ENCODE measurements at places on chromosomes 3 and 15.

- no peak for DNase-seq
These were observed 107.1 kb downstream of the SRGAP3 start for GRCh38 chr3:9142362-9142761.

GRCh38 chr3:71879089-71879488, 94.1 kb upstream of the PROK2 start:
- DNase-seq: no peak

GRCh38 chr3:37944391-37944842, 46.2 kb upstream of the VILL start:
- DNase-seq: no peak

- DNase-seq: no peak
These were observed 118.5 kb downstream of the TLE3 start for GRCh38 chr15:69979262-69979661.

GRCh38 chr3:45968706-45969105, 25.4 kb downstream of the CXCR6 start:
- no peak for DNase-seq

- DNase-seq: no peak
These were observed 6.9 kb downstream of the PLCH1 start for GRCh38 chr3:155737844-155738460.

- no peak for DNase-seq
These were observed 4.3 kb downstream of the ONECUT1 start for GRCh38 chr15:52785672-52786406.

DNA sequence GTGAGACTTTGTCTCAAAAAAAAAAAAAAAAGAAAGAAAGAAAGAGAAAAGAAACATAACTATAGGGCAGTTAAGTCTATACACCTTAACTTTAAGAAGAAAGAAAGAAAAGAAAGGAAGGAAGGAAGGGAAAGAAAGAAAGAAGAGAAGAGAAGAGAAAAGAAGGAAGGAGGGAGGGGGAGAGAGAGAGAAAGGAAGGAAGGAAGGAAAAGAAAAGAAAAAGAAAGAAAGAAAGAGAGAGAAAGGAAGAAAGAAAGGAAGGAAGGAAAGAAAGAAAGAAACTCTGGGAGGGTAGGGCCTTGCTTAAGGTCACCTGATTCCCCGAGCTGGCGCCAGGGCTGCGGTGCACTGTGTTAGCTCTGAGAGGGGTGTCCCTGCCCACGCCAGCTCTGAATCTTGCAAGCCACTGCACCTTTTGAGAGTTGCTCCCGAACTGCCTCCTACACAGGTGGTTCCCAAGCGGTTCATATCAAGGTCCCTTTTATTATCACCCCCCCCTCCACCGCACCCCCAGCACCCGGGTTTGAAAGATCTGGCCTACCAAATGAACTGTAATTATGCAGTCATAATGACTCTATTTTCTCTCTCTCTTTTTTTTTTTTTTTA, 39.2 kb upstream of the VPS8 start:
- no peak for DNase-seq

DNA sequence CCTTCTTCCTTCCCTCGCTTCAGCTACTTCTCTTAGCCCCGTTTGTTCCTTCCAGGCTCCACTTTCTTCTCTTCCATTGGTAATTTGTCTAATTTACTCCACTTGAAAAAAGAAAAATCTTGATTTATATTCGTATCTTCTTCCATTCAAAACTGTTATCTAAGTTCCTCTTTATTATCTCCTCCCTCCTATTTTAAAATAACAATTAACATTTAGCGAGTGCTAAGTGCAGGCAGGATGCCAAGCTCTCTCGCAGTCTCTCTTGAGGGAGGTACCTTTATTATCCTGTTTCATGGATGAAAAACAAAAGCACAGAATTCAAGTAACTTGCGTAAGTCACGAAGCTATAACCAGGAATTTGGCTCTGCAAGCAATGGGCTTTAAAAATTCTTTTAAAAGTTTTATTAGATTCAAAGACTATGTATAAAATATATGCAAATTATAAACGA, 418.9 kb upstream of the NAALADL2 start:
- DNase-seq: no peak

DNA sequence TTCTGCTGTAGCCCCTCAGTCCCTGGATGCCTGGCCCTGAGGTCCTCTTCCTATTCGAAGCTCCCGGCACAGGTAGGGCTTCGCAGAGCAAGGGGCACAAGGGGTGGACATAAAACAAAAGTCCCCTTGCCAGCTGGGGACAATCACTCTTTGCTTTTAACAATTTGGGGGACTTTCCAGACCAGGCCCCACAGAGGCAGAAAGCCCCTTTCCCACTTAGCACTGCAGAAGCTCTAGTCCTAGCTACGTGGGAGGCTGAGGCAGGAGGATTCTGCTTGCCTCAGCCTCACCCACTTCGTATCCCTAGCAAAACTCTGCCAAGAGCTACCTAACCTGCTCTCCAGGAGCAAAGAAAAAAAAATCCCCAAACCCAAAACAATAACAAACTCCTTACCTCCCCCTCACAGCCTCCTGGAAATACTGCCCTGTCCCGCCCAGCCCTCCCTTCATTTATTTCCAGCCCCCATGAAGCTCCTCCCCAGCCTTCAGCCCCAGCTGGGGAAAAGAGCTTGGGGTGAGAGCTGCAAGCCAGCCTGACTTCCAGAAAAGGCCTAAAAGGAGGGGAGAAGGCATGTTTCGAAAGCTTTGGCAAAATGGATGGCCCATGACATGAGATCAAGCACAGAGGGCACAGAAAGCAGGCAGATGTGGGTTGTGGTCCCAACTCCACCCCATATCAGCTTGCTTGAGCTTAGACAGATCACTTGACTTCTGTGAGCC, at the start of gene CIDEC:
Gene CIDEC, minus strand, starts transcription at position 424 of the 720 bp plus-strand sequence. CDS start 1,767 bp downstream, outside the sequence.
- no peak for DNase-seq

GRCh38 chr15:100433304-100433703, 91.5 kb upstream of the ADAMTS17 start:
- DNase-seq: no peak

DNA sequence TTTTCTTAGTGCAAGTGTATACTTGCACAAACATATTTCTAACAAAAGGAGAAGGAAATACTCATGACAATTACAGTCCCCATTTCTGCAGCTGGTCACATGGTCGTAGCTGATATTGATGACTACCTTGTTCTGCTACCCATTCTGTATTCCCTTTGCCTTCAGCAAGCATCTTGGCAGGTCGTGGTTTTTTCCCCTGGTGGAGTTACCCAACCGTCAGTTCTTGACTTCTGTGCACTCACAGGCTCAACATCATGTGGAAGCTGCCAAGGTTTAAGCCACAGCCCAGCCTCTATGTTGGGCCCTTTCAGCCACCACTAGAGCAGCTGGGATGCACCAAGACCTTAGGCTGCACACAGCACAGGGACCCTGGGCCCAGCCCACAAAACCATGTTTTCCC, 56.1 kb downstream of the VGLL3 start:
- no peak for DNase-seq

- no peak for DNase-seq
These were observed 611.2 kb upstream of the CFAP20DC start for GRCh38 chr3:59660852-59661625.

DNA sequence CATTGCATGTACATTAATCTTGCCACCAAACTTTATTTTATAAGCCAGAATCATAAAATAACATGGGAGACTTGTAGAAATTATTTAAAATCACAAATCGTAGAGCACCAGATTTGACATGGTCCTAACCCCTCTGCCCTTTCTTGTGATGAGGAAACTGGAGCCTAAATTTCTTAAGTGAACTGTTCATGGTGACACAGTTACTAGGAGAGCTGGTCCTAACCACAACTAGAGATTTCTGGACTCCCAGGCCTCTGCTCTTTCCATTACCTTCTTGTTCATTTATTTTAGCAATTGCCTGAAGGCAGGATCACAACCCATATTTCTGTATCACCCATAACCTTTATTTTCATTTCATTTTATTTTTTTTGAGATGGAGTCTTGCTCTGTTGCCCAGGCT, 352.5 kb downstream of the LPP start:
- DNase-seq: no peak

GRCh38 chr15:101600035-101600434, 52.1 kb downstream of the TM2D3 start:
- DNase-seq: no peak

DNA sequence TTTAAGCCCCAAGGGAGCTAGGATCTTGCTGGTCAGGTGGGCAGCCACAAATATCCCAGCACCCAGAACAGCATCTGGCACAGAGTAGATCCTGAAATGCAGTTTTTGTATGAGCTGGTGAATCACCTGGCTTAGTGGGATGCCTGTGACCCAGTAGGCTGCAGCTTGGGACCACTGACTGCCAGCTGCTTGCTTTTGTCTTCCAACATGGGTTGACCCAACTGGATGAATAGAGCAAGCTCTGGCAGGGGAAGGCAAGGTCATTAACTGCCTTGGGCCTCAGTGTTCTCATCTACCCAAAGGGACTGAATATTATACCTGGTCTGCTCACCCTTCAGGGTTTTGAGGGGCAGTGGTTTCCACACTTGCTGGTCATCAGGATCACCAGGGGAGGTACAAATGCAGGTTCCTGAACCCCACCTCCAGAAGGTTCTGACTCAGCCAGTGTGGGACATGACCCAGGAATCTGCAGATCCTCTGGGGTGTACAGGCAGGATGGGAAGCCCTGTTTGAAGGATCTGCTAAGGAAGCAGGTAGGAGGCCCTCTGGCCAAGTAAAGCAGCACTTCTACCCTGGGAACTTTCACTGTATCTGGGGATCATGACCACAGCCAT, 55.4 kb downstream of the ITGA11 start:
- DNase-seq: no peak

GRCh38 chr15:83115831-83116565, 8.6 kb downstream of the TM6SF1 start:
- DNase-seq: no peak
